ENCODE measurements at places on chromosomes 11 and 22.
A peak's percentile ranks its signal among the peaks of the same experiment; 100 is the strongest.

DNA sequence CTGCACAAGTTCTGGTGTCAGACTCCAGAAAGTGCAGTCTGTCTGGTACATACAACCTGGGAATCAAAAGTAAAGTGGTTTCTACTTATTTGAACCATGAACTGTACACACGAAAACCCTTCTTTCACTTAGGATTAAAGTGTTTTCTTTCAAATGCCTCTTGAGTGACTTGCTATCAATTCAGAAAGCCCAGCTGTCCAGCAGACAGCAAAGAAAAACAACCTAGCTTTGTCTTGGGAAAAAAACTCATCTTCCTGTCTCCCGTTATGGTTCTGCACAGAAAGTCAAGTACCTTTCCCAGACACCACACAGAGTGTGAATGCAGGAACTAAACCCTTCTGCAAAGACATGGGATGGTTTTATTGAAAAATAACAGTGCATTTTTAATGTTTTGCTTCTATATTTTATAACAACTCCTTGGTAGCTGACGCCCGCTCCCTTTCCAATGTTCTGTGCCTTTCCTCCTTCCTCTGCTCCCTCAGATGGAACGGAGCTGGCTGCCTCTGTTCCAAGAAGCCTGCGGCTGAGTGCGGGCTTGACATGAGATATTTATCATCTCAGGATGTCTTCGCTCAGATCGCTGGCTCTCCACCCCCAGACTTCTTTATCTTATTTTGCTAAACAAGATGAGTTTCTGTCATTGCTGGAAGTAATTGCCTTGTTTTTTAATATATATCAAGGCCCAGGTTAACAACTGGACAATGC lies 322.3 kb upstream of the B3GAT1 start:
- DNase-seq, result no peak

DNA sequence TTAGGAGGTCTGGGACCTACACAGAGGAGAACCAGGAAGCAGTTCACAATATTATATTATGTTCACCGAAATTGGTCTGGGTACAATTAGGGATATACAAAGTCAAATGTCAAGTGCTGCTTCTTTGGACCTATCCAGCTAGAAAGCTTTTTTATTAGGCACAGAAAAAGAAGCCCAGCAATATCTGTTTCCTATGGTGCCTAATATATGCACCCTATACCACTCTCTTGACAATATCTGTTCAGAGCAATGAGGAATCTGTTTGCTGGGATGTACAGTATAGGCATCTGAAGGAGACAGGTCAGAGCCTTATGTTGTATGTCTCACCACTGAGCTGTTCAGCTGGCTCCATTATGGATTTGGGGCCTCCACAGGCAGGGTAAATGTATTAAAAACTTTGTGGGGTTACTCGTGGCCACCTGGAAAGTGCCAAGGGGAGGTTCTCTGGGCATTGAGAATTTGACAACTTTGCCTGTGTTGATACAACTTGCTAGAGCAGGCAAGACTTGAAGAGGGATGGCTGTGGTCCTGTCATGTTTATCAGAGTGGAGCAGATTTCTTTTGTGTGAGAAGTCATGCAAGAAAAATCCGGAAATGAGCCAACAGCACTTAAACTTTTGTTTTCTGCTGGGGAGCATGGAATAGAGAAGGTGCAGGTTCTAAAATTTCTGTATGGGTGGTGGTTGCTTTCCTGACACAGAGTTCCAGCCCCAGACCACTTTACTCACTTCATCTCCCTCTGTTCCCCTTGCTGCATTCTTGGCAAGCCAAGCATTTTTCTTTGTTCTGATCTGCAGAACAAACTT lies 10.1 kb downstream of the STIM1 start:
- DNase-seq, result no peak

GRCh38 chr22:37284805-37285355 lies 2.6 kb downstream of the CYTH4 start:
- no peak for DNase-seq

GRCh38 chr11:47408598-47409439 lies 429 bp downstream of the SLC39A13 start:
- DNase-seq, result peak; percentile 54

DNA sequence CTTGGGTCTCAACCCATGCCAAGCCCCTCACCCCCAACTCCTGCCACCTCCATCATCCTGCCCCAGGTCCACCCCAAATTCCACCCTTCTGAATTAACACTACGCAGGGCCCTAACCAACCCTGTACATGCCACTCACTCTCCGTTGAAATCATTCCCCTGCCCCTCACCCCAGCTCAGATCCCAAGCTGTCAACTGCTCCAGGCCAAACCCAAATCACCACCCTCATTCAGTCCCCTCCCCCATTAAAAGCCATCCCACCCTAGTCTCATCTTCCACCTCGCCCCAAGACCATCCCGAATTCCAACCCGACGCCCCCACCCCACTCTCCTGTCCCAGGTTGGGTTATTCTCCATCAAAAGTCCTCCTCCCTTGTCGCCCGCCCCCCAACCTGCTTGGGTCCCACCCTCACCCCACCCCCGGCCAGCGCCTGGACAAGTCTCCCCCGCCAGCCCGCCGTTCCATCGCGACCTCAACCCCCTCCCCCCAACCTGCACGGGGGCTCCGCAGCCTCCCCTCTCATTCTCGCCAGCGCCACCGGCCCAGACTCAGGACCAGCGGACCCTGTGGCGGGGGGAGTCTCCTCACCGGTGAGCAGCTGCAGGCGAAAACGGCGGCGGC lies 466 bp downstream of the FAM168A start:
- no peak for DNase-seq

DNA sequence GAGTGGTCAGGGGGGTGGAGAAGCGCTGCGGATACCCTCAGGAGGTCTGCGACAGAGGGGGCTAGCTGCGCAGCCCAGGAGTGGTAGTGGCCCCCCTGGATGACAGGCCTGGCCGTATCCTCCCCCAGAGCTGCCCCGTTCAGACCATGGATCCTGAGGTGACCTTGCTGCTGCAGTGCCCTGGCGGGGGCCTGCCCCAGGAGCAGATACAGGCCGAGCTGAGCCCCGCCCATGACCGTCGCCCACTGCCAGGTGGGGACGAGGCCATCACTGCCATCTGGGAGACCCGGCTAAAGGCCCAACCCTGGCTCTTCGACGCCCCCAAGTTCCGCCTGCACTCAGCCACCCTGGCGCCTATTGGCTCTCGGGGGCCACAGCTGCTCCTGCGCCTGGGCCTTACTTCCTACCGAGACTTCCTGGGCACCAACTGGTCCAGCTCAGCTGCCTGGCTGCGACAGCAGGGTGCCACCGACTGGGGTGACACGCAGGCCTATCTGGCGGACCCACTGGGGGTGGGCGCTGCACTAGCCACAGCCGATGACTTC lies 505 bp downstream of the NUDT22 start:
- no peak for DNase-seq

Measured in AG04449 (cell line).